Stimulated activated CD8-positive, alpha-beta memory T cell treated with anti-CD3 and anti-CD28 coated beads, Interleukin-15, amount 100 ng/mL, for 4 hours (primary cell): ENCODE measurements at places on chromosomes 1 and 21.

DNA sequence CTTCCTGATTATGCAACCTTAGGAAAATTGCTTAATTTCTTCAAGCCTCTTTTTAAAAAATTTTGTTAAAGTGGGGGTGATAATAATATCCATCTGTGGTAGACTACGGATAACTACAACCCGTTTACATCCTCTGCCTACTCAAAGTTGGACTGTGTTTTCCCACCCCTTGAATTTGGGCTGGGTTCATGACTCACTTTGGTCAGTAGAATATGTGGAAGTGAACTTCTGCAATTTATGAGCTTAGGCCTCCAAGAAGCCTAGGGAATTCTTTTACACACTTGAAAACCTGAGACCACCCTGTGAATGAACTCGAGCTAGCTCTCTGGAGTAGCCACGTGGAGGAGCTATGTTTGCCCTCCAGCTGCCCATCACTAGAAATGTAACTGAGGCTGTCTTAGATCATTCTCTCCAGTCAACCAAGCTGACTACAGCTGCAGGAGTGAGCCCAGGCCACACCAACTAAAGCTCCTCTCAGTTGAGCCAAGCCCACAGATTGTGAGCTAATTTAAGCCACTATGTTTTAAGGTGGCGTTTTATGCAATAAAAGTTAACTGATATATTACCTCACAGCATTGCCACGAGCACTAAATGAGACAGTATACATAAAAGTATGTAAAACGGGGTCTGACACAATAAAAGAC is 29.6 kb upstream of the CACHD1 start:
- DNase-seq = no peak

GRCh38 chr1:178039891-178040290 is 54.0 kb upstream of the RASAL2 start:
- DNase-seq = no peak

DNA sequence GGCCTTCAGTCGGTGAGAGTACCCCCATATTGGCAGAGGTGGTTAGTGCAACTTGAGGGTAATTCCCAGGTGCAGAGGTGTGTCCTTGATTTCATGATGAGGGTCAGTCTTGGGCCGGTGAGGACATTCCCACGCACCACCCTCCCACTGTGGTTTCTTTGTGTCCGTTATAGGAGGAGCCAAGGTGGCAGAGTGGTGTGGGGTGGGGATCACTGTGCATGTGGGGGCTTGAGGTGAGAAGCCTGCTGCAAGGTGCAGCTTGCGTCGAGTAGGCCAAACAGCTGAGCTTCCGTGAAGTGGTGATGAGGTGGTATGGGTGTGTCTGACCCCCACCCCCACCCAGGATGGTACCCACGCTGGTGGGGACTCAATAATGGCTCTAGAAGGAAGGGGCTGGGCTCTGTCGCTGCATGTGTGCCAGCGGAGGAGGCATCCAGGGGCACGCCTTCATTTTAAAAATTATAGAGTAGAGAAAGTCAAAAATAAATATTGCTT is 6.2 kb downstream of the PTPRF start:
- DNase-seq = no peak

DNA sequence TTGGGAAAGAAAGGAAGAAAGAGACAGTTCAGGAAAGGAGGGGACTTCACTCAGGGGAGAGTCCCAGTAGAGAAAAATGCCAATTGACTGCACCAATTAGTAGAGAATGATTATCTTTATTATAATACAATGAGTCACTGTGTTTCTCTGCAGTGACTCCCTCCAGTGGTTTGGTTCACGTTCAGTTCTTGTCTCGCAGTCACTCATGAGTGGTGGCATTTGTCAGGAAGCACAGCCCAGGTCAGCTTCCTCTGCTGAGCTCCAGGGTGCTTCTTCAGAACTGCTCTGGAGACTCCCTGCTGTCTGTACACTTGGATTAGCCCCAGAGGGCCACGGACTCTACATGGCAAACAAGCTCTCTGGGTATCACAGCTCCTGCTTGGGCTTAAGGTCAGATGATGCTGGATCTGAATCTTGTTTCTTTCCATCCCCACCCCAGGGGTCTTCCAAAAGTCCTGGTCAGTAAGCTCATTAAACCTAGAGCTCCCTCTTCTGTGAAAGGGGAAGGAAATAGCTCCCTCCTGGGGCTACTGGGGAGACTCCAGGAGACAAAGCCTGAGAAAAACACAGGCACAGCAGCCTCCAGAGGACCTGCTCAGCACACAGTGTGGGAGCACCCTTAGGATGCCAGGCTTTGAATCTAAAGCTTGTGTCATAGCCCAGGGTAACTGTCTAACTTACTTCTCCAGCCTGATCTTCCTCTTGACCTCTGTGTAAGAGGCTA is 619.0 kb downstream of the AJAP1 start:
- DNase-seq = no peak

- DNase-seq = no peak
These were observed 5.0 kb downstream of the KPNA6 start for GRCh38 chr1:32112806-32113375.

DNA sequence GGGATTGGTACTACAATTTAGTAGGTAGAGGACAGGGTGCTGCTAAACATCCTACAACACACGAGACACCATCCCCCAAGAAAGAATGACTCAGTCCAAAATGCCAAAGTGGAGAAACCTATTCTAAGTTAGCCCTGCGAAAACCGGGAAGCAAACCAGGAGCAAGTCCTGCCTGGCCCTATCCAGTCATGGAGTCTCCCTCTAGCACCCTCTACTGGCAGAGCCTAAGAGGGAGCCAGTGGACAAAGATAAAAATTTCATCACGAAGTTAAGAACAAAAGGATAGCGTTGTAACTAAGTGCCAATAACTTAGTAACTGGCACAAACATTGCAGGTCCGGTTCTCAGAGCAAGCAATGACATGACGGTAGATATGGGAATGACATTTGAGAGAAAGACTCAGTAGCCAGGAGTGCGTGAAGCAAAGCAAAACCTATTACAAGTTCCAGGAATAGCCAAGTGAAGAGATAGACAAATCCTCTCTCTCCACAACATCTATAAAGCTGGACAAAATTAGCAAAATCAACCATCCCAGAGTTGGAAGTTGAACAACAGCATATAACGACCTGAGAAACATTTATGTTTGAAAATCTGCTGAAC is 383.5 kb downstream of the OMA1 start:
- DNase-seq = no peak

DNA sequence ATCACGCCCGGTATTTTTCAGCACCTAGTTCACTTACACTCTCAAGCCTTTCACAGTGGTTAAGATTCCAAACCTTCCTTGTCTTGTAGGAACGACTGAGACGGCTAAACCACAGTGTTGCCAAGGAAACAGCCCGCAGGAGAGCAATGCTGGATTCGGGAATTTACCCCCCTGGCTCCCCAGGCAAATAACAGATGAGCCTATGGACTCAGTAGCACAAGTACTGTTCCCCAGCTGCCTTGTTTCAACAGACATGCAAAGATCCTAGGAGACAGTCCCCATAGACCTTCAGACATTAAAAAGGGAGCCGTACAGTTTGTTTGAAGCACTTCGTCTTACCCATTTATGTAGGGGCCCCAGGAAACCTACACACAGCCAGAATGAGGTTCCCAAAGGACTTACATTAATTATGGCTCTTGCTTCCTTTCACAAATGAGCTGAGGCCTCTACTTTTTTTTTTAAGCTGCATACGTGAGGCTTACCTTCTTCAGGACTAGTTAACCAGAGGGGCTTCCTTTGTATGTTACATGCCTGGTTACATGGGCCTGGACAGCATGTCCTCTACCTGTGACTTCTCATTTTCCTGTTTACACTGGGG is 2.7 kb downstream of the SNAPIN start:
- DNase-seq = no peak

DNA sequence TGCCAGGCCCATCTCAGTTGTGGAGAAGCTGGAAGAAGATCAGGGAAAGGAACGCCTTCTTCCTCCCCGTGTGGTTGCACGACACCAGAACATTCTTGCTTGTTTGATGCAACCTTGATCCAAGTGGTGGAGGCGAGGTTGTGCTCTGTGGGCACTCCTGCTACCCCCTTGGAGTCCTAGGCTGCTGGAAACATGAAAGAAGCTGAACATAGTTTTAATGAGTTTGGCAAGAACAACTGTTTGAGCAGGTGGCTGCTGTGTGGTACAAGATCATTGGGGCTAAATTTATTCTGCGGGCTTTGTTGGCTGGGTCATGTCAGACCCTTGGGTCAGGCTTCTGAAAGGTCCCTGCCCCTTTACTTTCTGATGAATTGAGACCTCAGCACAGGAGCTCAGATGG is 5.9 kb downstream of the KAZN start:
- DNase-seq = no peak

DNA sequence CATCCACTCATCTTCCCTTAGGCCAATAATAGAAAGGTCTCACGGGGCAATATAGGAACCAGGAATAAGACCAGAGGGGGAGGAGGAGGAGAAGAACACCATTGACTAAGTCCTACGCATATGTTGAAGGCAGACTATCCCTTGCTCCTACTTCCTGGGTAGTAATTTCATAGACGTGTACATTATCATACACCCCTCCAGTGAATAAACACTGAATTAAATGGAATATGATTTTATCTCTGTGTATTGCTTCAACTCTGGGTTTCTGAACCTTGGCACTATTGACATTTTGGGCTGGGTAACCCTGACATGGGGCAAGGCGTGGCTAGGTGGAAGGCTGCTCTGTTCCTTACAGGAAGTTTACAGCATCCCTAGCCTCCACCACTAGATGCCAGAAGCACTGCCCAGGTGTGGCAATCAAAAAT is 17.3 kb upstream of the FHAD1 start:
- no peak for DNase-seq

- DNase-seq = no peak
These were observed 58.2 kb downstream of the CD34 start for GRCh38 chr1:207852576-207853371.
